ENCODE measurements at places on chromosomes 5 and 9.

DNA sequence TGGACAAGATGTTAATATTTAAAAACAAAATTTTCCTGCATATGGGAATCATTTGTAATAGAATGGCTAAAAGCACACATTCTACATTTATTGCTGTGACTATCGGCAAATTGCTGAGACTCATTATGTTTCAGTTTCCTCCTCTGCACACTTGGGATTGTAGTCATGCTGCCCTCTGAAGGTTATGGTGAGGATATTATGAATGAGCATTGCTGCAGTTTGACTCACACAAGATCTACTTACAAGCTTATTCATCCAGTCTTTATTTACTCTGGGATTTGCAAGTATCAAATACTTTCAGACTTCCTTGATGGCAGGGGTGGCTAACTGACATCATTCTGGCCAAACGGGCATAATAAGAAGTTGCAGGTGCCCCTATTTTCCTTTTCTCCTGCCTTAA, 9.5 kb upstream of the NFIL3 start:
- no peak for DNase-seq

DNA sequence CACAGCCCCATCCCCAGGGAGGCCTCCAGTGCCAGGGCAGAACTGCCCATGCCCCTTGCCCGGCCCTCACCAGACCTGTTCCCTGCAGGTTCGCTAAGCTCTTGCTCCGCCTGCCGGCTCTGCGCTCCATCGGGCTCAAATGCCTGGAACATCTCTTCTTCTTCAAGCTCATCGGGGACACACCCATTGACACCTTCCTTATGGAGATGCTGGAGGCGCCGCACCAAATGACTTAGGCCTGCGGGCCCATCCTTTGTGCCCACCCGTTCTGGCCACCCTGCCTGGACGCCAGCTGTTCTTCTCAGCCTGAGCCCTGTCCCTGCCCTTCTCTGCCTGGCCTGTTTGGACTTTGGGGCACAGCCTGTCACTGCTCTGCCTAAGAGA, 110.1 kb downstream of the RXRA start:
- no peak for DNase-seq

DNA sequence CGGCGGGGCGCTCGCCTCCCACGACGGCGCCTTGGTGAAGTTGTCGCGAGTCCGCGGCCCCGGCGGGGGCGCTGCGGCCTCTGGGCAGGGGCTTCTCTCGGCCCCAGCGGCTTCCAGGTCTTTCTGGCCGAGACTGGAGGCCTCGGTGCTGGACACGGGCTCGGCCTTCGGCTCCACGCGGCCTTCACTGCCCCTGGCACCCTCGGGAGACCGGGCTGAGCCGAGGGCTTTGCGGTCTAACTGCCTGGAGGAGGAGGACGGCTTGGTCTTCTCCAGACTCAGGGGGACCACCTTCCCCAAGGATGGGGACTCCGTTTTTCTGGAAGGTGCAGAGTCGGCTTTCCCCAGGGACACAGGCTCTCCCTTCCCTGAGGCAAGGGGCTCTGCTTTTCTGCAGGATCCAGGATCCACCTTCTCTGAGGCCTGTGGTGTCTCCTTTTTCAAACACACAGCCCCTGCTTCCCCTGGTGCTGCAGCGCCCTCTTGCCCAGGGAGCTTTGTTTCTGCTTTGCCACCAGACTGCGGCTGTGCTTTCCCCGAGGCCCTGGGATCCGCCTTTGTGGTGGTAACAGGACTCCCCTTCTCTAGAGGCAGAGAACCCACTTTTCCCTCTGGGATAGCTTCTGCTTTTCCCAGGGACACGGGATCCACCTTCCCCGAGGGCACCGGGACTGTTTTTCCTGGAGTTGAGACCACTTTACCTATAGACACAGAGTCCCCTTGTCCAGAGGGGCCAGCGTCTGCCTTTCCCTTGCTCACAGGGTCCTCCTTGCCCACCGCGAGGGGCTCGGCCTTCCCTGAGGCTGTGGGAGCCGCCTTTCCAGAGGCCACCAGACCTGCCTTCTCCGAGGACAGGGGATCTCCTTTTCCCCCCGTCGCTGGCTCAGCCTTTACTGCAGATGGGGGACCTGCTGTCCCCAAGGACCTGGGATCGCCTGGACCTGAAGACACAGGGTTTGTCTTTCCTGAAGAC, 12.3 kb downstream of the GPRIN1 start:
- no peak for DNase-seq

DNA sequence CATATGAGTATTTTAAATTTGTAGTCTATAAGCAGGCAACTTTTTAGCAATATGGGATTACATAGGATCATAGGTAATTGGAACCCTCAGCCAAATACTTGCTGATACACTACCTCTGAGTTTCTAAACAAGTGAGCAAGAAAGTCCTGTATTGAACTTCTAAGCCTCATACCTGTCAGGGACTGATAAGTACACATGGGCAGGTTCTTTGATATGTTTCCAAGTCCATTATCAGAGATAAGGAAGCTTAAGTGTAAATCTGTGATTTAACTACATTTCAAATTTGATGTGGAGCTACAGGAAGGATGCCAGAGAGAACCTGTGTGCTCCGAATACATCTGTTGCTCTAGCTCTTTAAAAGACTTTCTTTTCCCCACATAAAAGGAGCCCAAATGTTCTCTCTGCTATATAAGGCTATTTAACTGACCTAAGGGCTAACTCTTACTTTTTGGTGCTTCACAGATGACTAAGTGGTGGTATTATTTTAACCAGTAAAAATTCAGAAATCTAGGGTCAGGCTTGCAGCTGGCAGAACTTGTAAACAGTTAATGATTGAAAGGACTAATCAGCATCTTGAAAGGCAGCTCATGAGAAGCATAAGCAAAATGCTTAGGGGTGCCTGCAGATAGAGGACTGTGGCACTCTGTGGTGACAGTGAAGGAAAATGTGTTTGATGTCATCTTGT, 228.6 kb downstream of the NR3C1 start:
- no peak for DNase-seq

DNA sequence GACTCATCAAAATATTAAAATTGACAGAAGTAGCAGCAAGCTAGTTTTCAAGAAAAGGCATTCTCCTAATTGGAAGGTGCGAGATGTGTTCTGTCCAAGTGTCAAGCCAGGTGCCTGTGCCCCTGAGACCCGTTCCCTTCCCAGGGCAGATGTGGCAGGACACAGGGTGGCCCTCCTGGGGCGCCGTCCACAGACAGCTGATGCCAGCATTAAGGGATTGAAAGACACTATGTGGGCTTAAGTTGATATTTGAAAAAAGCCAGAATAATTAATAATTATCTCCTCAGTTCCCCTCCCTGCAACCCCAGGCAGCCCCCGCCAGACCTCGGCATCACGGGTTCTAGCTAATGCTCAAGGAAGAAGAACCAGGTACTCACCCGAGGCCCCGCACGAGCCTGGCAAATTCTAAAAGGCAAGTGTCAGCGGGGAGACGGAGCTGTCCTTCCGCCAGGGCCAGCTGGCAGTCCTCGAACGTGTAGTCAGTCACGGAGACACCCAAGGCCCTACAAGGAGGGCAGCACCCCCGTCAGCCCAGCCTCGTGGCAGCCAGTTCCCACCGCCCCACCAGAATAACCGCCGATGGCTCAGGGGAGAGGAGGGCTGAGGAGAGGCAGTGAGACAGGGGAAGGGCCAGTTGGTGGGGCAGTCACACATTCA, 29.1 kb upstream of the SLC6A3 start:
- no peak for DNase-seq

- DNase-seq, result no peak
Observed at GRCh38 chr9:19934301-19934871, 145.5 kb upstream of the SLC24A2 start.

DNA sequence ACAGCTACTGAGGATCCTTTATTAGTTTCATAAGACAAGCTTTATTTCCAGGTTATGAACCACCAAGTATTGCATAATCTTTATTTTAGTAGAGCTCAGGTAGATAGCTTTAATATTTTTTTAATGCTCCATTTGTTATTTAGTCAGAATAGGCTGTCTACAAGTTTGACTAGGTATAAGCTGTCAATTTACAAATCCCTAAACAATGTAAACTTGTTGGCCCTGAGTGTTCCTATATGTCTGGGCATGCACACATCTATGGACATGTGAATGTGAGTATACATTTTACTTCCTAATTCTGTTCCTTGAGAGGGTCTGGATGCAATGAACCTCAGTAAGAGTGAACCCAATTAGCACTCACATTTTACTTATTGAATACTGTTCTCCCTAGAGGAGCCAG, 722.2 kb upstream of the PTPRD start:
- no peak for DNase-seq

- DNase-seq, result no peak
Observed at GRCh38 chr5:60285910-60286309, 392.4 kb upstream of the PDE4D start.
